ENCODE measurements at places on chromosomes 7 and 10. TPM values are rescaled to one million over a fixed set of nuclear protein-coding genes. Genes with fewer than 3 reads are reported as not detected.

Gene PAX4
- total RNA-seq: not detected

Gene AGR3
- not detected for total RNA-seq

Gene ENO4
- total RNA-seq: 0.14 TPM

Gene PKD1L1
- 0.03 TPM for total RNA-seq

Gene HOXA4
- total RNA-seq: 1.2 TPM

Gene NKX1-2
- 0.06 TPM for total RNA-seq

Gene C10orf105
- total RNA-seq: not detected

Gene HECTD2
- 2.7 TPM for total RNA-seq

Gene PDK4
- total RNA-seq: 10.3 TPM

Gene AIFM2
- 34.9 TPM for total RNA-seq

Gene DRGX
- not detected for total RNA-seq

Gene PIP
- not detected for total RNA-seq

Gene GATA3
- 3.9 TPM for total RNA-seq

Gene PLPP4
- 0.28 TPM for total RNA-seq

Gene PKD2L1
- 0.09 TPM for total RNA-seq

Gene RBM20
- 2.6 TPM for total RNA-seq

Gene CPA2
- total RNA-seq: not detected

Gene CLDN15
- 10.3 TPM for total RNA-seq

Gene SAMD9L
- 0.89 TPM for total RNA-seq

Gene CYP3A5
- total RNA-seq: 1.4 TPM

Gene SLC39A12
- total RNA-seq: not detected

Gene TMEM26
- 0.06 TPM for total RNA-seq

Gene ENKUR
- total RNA-seq: 0.21 TPM

Gene LZTS2
- total RNA-seq: 46.6 TPM

Gene VPS50
- total RNA-seq: 7.6 TPM

Gene LIPA
- total RNA-seq: 51.3 TPM

Gene NFE2L3
- total RNA-seq: 8.1 TPM

Gene HHEX
- 13.3 TPM for total RNA-seq

Gene DCLRE1A
- total RNA-seq: 8.7 TPM

Gene WEE2
- not detected for total RNA-seq

Gene COPS6
- 184 TPM for total RNA-seq

Gene C10orf67
- total RNA-seq: 0.17 TPM

Gene PAPOLB
- not detected for total RNA-seq

Gene LGI1
- not detected for total RNA-seq

Gene CYP2E1
- not detected for total RNA-seq

Gene AKR1D1
- total RNA-seq: 0.18 TPM

Gene MRLN
- total RNA-seq: not detected

Gene TDRD1
- total RNA-seq: not detected

Gene PTF1A
- not detected for total RNA-seq

Gene MPP7
- total RNA-seq: 0.10 TPM

Gene ST8SIA6
- 0.13 TPM for total RNA-seq

Gene ATP6V0E2
- total RNA-seq: 48.2 TPM

Gene EEPD1
- 57.7 TPM for total RNA-seq

Gene NPC1L1
- 0.11 TPM for total RNA-seq

Gene PRKCQ
- total RNA-seq: 3.5 TPM

Gene CRHR2
- total RNA-seq: not detected
